Activated gamma-delta T cell (primary cell): ENCODE measurements at places on chromosomes 3 and 15.

GRCh38 chr15:56491110-56491722, 26.3 kb upstream of the MNS1 start:
- no peak for DNase-seq

DNA sequence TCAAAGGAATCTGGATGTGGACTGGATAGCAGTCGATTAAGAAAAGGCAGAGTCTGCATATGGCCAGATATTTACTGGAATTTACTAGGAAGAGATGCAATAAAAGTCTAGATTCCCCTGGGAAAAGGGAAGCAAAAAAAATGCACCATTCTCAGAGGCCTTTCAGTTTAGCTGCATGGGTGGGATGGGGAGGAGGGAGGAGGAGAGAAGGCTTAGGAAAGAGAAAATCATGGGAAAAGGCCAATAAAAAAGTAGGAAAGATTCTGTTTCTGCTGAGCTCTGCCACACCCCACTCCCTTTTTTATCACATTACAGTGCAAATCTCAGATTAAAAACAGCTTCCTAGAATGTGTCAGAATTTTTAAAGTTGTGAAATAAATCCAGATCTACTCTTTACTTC, 103.6 kb downstream of the ADAMTS9 start:
- DNase-seq, result no peak

DNA sequence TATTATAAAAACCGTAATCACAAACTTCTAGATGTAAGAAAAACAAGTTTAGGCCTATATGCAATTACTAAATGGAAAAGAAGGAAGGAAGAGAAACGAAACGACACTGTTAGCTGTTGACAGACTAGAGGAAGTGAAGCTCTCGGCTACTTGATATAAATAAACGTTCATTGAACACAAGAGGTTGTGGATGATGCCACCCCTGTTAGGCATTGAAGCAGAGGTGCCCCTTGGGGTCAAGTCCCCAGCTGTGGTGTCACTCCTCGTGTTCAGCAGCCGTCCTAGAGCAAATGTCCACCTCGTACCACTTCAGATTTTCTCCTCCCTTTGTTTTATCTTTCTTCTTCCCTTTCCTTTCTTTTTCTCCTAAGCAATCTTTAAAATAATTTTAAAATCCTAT, 146.5 kb upstream of the UBE2E1 start:
- no peak for DNase-seq

DNA sequence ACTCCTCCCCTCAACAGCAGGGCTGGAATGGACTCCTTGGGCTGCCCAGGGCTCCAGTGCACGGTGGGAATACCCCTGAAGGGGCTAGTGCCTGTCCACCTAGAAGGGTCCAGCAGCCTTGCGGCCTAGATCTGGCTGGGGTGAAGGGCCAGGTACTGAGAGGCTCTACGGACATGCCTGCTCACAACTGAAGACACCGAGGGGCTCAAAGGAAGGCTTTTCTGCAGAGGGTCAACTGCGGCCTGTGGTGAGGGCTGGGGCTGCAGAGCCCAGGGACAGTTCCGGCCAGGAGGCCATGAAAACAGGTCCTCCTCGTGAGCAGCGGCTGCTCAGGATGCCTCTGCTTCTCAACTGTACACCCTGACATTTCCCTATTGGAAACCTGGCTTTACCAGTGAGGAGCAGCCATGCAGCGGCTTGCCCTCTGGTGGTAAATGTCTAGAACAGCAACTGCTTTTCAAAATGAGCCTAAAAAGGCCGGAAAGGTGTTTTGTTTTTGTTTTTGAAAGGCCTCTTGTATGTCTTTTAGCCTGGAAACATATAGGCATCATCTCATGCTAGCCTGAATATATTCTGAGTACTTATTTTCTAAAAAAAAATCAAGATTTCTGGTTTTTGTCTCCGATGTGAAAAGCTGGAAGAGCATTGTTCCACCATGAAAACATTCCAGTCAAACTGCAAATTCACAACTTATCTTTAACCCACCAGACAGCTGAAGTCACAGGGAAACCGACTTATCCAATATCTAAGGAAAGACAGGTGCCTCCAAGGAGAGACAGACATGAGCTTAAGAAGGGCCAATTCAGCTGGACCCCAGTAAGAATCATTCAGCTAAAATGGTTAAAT, 163.4 kb downstream of the KLF13 start:
- no peak for DNase-seq

DNA sequence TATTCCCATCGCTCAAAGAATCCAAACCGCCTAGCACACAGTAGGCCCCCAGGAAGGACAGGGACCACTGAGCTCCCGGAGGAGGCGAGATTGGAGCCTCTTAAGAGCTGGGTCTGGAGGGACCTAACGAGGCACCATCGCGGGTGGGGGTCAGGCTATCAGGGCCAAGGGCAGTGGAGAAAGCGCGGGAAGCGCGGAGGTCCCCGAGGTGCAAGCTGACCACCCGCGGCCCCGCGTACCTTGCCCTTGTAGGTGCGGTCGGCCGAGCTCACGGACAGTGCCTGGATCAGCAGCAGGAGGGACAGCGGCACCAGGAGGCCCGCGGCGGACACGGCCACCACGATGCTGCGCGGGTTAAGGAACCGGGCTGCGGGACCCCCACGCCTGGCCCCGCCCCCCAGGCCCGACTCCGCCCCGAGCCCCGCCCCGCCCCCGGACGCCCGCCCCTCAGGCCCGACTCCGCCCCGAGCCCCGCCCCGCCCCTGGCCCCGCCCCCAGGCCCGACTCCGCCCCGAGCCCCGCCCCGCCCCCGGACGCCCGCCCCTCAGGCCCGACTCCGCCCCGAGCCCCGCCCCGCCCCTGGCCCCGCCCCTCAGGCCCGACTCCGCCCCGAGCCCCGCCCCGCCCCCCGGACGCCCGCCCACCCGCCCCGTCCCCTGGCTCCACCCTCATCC, 3.9 kb downstream of the ZDHHC19 start:
- peak; percentile 38 for DNase-seq

- DNase-seq, result no peak
Measured at GRCh38 chr15:67013696-67014095, 51.7 kb upstream of the SMAD3 start.

DNA sequence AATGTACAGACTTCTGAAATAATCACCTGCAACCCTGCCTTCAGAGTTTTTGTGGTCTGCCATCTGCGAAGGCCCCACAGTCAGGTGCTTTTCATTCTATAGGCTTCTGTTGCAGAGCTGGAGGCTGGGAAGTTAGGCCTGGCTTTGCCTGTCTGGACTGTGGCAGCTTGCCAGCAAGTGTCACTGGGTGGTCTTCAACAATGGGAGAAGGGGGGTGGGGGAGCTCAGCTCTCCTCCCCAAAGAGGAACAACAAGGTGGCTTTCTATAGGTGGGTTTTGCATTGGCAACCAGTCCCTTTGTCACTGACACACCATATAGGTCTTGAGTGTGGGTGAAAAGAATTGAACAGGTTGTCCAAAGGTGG, 7.3 kb downstream of the BOC start:
- DNase-seq, result no peak

DNA sequence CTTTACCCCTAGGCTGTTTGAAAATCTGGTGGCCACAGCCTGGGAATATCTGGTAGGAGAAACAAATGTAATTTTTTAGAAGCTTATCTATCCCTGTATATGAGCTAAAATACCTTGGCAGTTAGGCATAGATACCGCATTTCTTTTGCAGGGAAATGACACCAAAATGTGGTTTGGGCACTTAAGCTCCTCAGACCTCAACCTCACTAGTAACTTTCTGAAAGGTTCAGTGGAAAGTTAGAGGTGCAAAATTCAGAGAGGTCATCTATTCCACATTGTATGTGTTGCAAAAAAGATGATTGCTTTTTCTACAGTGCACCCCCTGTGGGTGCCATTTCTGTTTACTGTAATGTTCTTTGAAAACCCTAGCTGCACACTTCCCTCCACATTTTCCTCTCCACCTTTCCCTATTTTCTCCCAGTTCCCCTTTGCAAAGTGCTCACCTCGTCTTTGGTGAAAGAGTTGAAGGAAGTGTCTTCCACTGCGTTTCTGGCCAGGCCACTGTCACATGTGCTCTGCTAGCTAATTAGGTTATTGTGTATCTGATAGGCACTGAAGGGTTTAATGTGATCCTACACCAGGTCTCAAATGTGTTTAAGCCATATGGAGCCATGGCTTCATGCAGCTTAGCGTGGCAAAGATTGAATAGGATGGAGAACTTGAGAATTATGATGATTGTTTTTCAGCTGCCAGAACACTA, 1.3 kb downstream of the SACM1L start:
- DNase-seq, result no peak

DNA sequence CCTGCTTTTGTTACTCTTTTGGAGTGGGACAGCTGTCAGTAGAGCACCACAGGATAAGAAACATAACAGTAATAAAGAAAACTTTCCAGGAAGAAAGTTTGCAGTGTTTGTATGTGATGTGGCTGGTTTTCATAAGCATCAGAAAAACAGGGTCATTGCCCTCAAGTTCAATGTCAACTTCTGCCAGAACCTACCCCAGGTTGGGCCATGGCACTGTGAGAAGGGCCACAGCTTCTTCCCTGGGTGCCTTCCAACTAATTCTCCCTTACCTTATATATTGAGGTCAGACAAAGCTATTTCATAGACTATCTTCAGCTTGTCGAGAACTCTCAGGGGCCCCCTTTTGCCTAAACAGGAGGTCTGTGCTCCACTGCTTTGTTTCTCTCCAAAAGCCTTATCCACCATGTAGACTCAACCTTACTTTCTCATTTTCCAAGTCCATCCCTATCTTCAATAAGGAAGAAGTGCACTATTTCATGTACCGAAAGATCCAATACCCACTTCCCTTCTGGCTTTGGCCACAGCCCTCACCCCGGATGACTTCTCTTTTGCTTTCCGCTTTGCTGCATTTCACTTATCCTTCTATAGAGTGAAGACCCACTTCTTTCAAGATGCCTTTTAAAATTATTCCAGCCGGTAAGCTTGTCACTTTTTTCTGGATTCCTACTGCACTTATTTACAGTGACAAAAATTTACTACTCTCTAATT, 38.2 kb upstream of the PLCL2 start:
- DNase-seq, result no peak

DNA sequence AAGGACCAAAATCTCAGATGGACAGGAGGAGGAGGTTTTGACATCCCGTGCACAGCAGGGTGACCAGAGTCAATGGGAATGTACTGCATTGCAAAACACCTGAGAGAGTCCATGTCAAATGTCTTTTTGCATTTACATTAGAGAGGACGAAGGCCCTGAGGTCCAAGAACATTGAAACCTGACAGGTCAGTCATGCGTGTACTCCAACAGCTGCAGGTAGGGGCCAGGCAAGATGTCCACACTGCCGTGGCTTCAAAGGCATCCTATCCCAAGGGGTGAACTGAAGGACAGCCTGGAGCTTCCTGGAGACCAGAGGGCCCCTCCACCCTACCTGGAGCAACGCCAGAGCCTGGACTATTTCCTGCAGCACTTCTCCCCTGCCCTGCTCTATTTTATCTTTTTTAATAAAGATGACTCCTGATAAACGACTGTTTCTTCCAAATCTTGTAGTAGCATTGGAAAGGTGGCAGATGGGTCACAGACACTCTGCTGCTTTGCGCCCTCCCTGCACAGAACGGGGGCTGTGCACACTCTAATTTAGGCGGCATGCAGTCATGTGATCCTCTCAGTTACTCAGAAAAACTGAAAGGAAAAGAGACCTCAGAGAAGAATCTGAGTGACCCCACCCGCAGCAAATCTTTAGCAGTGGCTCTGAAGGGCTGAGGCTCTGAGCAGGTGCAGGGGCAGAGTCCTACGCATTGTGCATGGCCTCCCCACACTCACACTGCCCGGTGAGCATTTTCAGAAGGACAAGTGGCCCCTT, 68.2 kb downstream of the HMCES start:
- DNase-seq, result no peak

- DNase-seq, result no peak
Measured at GRCh38 chr3:123571264-123571972, 13.4 kb downstream of the HACD2 start.

GRCh38 chr3:160205606-160206005, 19.6 kb upstream of the C3orf80 start:
- no peak for DNase-seq

DNA sequence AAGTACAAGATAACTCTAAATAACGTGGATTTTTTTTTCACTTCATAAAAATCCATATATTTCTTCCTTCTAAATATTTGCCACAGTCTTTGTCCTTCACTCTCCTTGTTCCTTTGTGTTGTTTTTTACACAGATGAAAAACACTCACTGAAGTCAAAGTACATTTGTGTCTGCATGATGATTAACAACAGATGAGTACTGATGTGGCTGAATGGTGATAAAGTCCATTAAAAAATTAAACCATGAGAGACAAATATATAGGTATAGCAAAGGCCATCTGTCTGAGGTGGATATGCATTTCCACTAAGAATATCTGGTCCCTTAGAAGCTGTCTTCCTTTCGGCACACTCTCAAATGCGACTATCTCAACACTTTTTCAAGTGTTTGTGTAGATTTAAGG, 317.5 kb upstream of the MCTP2 start:
- DNase-seq, result no peak

GRCh38 chr15:89926158-89926557, 13.4 kb upstream of the ARPIN start:
- DNase-seq, result no peak

DNA sequence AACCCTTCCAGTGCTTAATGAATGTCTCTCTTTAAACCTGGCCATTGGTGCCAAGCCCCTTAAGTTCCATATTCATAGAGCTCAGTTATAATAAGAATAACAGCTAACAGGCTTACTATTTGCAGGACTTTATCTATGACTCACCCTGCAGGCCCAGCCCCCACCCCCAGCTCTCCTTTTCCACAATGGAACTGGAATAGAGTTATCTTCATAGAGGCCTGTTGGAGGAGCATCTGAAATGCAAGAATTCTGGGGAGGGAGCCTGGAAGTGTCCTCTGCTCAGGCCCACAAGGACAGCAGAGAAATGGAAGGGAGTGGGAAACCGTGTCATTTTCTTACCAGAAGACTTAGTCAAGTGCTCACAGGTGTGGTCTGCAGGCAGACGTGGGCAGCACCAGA, 52.8 kb downstream of the SEMA5B start:
- DNase-seq, result no peak
